ENCODE measurements at places on chromosomes 4 and X.
A peak's percentile ranks its signal among the peaks of the same experiment; 100 is the strongest.

GRCh38 chr4:98958065-98958464 lies 29.1 kb upstream of the EIF4E start:
- DNase-seq: no peak

- DNase-seq: no peak
These were observed 1673.4 kb upstream of the PCDH7 start for GRCh38 chr4:29046781-29047180.

- DNase-seq: no peak
These were observed 9.1 kb downstream of the ARHGAP36 start for GRCh38 chrX:131067216-131067615.

GRCh38 chr4:77950203-77950602 lies 87.6 kb downstream of the MRPL1 start:
- DNase-seq: no peak

GRCh38 chr4:58825278-58825677 lies 1715.1 kb upstream of the IGFBP7 start:
- DNase-seq: no peak

DNA sequence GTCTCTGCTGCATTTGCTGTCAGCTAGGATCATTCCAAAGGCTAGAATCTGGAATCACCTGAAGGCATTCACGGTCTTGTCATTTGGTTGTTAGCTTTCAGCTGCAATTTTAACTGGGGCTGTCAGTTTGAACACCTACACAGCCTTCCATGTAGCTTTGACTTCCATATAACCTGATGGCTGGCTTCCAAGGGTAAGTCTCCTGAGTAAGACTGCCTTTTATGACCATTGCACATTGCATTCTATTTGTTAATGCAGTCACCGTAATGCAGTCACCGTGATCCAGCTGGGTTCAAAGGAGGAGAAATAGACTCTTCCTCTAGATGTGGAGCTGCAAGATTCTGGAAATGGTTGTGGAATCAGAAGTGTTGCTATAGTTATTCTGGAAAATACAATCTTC lies 1284.2 kb downstream of the ADGRL3 start:
- no peak for DNase-seq

GRCh38 chrX:77930581-77930980 lies 20.1 kb downstream of the ATP7A start:
- no peak for DNase-seq

DNA sequence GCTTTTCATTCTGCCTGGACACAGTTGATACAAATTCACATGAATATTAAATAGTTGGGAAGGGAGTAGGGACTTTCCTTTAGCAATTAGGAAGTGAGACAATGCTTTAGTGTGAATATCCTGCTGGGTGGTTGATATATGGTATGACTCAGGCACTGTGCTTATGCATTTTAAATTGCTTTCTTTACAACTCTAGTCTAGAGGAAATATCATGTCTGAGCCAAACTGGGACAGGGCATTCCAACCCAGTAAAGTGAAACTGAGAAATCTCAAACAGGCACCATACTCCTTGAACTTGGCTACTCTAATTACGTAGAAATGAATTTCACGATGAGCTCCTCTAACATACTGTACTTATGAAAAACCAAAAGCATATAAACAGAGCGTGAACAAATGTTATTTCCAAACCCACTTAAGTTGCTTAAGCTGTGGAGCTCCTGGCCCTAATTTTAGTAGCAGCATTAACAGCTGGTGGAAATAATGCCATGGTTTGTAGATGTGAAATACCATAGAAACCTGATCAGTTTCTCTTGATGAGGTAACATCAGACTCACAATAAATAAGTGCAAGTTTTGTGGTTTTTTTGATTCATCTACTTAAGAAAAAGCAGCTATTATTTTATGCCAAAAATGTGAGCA lies 242.9 kb upstream of the GK2 start:
- no peak for DNase-seq

GRCh38 chr4:184806229-184806550 lies 19.6 kb downstream of the ACSL1 start:
- DNase-seq: no peak

DNA sequence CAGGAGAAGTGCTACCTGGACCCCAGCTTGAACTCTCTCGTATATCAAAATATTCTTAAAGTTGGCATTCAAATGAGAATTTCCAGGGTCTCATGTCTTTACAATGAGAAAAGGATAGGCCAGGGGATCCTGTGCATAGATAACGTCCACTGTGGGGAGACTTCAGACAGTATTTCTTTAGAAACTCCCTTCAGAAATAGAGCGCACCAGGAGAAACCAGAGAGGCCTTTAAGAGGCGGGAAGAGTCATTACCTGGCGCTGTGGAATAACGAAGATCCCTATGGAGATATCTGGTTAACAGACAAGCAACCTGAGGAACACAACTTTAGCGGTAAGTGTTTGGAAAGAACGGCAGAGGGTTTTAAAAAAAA lies 600 bp downstream of the RADX start:
- DNase-seq: no peak

- DNase-seq: no peak
These were observed 332.9 kb downstream of the PPP3CA start for GRCh38 chr4:101014417-101014816.

DNA sequence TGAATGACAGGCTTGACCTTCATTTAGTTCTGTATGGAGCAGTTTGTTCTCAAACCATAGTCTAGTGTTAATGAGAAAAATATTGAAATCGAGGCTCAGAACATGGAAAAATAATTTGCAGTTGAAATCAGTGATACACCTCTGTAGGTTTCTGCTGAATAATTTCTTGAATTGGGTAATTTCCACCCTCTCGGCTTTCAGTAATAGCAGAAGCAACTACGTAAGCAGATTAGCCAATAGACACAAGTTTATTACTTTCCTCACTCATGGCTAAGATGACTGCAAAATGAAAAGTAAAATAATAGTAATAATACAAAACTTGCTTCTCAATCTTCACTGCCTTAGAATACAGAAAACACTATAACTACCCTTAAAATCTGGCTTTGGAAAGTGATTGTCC lies 46.0 kb downstream of the USP38 start:
- DNase-seq: no peak

- peak; percentile 60 for DNase-seq
These were observed 11.2 kb upstream of the BCOR start for GRCh38 chrX:40108959-40109287.

DNA sequence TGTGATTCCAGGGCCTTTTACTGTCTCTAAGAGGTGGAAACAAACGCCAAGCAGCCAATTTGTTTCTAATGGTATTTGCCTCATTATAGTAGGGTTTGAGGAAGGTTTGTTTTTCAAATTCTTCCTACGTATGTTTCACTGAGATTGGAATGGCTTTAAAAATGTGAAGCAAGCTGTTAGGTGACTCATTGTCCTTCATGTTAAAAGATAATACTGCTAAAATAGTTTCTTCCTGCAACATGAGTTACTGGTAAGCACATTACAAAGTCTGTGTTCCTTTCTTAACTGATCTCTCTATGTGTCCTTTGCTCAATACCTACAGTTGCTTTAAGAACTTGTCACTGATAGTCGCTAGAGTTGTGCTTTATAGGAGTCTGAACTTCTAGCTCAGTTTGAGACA lies 1183.9 kb downstream of the RPA4 start:
- DNase-seq: no peak

DNA sequence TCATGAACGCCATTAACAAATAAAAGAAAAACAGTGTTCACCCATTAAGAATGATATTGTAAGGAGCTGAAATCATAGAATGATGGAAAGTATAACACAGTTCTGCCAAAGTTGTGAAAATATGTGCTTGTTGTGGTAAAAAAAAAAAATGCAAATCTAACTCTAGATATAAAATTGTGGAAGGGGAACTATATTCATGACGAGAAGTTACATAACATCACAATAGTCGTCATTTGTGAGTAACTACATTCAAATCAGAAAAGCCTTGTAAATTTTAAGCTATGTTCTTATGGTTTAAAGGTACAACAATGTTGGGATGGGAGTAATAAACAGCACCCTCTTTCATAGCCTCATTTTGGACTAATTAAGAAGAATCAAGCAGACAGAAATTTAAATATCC lies 57.6 kb upstream of the PRDM8 start:
- DNase-seq: no peak

DNA sequence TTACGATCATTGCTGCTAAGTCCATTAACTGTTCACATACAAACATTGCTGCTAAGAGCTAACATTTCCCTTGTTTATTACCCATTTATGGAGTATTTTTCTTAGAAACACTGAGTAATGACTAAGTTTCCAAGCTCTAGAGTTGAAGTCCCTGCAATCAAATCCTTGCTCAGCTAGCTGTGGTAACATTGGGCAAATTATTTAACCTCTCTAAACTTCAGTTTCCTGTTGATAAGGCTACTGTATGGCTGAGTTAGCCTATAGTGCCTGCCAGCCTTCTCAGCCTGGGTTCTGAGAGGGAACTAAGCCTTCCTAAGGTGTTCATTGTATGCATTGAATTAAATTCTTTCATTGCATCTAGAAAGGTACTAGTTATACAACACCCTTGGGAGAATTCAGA lies 15.2 kb upstream of the SCOC start:
- no peak for DNase-seq

GRCh38 chrX:24335871-24336270 lies 22.0 kb upstream of the SUPT20HL2 start:
- DNase-seq: no peak

DNA sequence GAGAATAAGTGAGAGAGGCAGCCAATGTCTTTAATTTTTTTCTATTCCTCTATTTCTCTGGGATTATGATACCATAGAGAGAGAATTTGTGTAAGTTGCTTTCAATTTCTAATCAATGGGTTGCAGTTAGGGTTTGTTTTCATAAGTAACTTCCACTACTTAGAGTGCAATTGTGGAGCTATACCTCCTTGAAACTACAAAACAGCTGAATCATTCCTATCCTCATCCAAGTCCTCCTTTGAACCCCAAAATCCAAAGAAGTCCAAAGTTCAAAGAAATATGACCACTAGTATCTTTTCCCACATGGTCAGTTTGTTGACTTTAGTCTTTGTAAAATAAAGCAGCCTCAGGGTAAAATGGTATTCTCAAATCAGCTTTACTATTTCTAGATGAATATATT lies 1085.4 kb upstream of the INTU start:
- no peak for DNase-seq

GRCh38 chr4:22473268-22473667 lies 42.6 kb downstream of the ADGRA3 start:
- DNase-seq: no peak

GRCh38 chr4:164177753-164178152 lies 576.2 kb upstream of the SMIM31 start:
- DNase-seq: no peak

GRCh38 chrX:11764602-11765067 lies 6.6 kb downstream of the MSL3 start:
- no peak for DNase-seq

GRCh38 chr4:140092094-140092851 lies 61.7 kb downstream of the MAML3 start:
- DNase-seq: no peak

DNA sequence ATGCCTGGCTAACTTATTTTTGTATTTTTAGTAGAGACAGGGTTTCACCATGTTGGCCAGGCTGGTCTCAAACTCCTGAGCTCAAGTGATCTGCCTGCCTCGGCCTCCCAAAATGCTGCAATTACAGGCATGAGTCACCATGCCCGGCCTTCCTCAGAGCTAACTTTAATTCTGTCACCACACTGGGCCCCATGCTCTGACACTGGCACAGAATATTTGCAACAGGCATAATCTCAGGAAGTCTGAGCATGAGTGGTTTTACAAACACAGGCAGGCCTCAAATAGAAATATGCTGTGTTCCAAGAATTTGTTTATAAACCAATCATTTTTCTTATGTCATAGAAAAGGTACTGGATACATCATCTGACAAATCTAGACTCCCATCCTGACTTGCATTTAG lies 32.7 kb upstream of the FAM9C start:
- DNase-seq: no peak

GRCh38 chr4:39030725-39031124 lies 1.5 kb downstream of the TMEM156 start:
- no peak for DNase-seq
